ENCODE measurements at places on chromosomes 16 and 17.
A peak's percentile ranks its signal among the peaks of the same experiment; 100 is the strongest.

- no peak for DNase-seq
Measured at GRCh38 chr17:77098884-77099545, 41.8 kb upstream of the SEC14L1 start.

DNA sequence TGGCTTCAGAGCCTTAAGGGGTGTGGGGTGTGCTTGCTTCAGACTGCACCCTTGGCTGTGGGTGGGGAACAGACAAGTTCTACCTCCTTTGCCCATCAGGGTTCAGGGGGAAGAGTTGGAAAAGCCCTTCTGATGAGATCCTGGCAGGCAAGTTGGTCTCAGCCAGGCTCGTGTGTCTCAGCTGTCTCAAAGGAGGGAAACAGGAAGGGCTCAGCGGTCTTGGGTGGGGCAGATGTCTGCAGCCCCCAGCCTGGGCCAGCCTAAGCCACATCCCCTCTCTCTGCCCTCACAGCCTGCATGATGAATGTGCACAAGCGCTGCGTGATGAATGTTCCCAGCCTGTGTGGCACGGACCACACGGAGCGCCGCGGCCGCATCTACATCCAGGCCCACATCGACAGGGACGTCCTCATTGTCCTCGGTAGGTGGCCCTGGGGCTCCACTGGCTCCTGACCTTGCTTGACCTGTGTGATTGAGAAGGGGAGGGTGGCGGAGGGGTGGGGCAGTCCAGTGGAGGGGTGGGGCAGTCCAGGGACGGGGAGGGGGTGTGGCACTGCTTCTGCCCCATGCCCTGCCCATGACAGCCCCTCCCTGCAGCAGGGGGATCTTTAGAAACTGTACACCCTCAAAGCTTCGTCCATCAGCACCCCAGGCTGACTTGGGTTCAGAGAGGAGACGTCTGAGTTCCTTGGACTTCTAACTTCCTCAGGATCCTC is 199.5 kb downstream of the PRKCB start:
- DNase-seq = no peak

DNA sequence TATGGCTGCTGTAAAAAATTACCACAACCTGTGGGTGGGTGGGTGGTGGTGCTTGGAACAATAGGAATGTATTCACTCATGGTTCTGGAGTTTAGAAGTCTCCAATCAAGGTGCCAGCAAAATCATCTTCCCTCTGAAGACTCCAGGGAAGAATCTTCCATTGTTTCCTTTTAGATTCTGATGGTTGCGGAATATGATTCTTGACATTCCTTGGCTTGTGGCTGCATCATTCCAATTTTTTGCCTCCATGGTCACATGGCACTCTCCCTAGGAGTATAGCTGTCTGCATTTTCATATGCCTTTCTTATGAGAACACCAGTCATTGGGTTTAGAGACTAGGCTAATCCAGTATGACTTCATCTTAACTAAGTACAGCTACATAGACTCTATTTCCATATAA is 401.0 kb downstream of the HS3ST3B1 start:
- DNase-seq = no peak

- DNase-seq = no peak
Measured at GRCh38 chr17:11239379-11239970, 1.5 kb upstream of the SHISA6 start.

- no peak for DNase-seq
Measured at GRCh38 chr16:13342675-13343074, 441.3 kb downstream of the SHISA9 start.

GRCh38 chr17:37725601-37726146 is 19.2 kb downstream of the HNF1B start:
- DNase-seq = no peak

- no peak for DNase-seq
Measured at GRCh38 chr17:63116228-63116627, 150.2 kb downstream of the TANC2 start.

DNA sequence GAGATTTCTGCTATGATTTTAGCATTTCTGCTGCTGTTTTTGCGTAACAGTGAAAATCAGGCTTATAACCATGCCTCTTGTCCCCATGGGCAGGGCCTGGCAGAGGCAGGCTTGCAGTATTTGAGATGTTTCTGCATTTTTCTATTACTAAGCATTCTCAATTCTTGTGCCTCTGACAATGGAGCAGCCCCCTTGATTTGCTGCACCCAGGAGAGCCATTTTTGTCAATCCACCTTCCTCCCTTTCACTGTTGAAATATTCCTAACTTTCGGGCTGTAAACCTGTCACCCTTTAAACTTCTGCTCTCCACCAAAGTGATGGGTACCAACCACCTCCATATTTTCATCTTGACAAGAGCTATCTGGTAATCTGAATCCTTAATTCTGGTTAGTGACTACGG is 178.1 kb downstream of the CNTNAP4 start:
- no peak for DNase-seq

- DNase-seq = no peak
Measured at GRCh38 chr16:24834459-24835335, 11.1 kb upstream of the SLC5A11 start.

DNA sequence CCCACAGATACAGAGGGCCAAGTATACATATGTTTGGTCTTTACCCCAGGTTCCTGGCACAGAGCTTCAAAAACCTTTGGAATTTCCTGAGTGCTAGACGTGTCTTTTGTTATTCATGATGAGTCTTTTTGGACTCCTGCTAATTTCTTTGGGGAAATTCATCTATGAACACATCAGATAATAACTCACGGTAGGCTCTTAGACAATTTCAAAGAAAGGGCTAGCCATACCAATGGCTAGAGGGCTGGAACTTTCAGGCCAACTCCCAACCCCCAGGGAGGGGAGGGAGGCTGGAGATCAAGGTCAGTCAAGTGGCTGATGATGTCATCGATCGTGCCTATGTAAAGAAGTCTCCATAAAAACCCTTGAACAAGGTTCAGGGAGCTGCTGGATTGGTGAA is 101.9 kb downstream of the STX8 start:
- no peak for DNase-seq

DNA sequence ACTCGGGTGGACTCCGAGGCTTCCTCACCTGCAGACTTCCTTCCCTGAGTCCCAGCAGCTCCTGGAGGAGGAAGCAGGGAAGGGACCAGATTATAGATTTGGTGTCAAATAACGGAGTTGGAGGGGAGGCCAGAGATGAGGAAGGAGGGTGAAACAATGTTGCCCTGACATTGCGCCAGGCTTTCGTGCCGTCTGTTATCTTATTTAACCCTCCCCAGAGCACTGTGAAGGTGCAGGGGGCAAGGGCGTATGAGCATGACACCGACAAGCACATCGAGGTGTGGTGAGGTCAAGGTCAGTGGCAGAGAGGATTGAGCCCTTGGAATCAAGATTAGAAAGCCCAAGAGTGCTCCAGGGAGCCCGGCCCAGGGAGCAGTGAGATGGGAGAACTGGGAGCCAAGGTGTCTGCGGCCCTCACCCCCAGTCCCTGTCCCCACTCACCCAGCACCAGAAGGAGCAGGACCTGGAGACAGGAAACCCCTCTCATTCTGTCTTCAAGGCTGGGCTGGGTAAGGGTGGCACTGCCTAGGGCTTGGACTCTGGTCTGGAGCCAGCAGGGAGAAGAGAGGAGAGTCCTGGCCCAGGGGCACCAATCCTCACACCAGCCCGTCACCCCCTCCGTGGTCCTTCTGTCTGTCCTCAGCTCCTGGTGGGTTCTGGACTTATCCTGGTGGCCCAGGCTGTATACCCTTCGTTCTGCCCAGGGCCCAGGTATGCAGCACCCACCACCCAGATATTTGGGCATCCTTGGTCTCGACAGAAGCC is 1.1 kb downstream of the PRSS33 start:
- DNase-seq = no peak

GRCh38 chr16:70692130-70692872 is 6.4 kb upstream of the MTSS2 start:
- DNase-seq = no peak

DNA sequence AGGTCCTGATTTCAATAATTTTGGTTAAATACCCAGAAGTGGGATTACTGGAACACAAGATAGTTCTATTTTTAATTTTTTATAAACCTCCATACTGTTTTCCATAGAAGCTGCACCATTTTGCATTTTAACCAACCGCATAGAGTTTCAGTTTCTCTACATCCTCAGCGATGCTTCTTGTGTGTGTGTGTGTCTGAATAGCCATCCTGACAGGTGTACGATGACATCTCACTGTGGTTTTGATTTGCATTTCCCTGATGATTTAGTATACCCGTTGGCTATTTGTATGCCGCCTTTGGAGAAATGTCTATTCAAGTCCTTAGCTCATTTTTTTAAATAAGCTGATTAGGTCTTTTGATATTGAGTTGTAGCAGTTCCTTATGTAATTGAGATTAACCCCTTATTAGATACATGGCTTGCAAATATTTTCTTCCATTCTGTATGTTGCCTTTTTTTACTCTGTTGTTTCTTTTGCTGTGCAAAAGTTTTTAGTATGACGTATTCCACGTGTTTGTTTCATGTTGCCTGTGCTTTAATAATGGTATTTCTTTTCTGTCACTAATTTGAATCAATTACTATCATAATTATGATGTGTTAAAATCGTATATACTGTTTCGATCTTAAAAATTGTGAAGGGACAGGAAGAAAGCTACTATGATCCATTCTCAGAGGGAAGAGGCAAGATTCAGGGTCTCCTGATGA is 227.2 kb upstream of the MON1B start:
- DNase-seq = no peak

GRCh38 chr16:11390573-11391495 is 45.6 kb downstream of the RMI2 start:
- no peak for DNase-seq

GRCh38 chr17:40553694-40554534 is 11.4 kb downstream of the CCR7 start:
- peak; percentile 83 for DNase-seq

GRCh38 chr17:61458421-61459141 is 6.4 kb downstream of the TBX4 start:
- no peak for DNase-seq

DNA sequence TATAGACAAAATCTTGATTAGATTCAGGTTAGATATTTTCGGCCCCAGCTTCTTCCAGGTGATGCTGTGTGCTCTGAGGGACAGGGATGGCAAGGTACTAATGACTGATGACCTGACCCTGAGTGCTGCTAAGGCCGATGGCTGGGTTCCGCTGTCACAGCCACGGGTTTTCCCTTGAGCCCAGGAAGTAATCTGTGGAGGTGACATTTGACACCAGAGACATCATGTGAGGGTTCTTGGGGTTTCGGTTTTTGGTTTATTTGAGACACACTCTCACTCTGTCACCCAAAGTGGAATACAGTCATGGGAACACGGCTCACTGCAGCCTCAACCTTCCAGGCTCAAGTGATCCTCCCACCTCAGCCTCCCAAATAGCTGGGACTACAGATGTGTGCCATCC is 9.8 kb downstream of the OTOP3 start:
- DNase-seq = no peak

DNA sequence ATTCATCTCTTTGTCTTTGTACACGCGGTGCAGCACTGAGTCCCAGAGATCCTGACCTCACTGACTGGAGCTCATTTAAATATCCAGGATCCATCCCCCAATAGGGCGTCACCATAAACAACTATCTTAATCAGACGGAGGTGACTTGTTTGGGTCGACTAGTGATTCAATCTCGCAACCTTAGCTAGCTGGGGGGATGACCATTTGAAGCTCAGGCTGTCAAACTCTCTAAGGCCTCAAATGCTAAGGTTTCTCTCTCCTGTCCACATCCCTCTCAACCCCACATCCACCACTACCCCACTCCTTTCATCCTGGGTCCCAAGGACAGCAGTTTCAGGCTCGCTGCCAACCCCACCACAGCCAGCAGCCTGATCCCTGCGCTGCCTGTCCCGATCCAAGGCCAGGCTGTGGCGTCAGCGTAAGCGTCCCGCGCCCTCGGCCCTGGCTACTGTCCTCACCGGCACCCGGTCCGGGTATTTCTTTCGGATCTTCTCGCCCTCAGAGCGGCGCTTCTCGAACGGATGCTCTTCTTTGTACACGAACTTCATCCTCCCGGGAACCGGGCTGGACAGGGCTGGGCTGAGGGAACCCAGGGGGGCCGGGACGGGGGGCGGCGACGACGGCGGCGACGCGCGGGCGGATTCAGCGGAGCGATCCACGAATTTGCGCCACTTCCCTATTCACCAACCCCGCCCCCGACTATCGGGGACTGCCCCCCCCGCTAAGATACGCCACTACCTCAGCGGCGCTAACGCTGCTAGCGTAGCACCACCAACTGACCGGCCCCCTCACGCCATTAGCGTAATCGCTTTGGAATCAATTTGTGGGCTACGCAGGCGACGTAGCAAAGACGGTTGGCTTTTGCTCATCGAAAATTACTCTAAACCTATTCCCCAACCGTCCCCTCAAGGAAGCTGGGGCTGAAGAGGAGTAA is at the start of gene GABARAP:
Gene GABARAP, minus strand, starts transcription at position 667 of the 934 bp plus-strand sequence. Its CDS starts 119 bp downstream, at position 548.
- peak; percentile 89 for DNase-seq

DNA sequence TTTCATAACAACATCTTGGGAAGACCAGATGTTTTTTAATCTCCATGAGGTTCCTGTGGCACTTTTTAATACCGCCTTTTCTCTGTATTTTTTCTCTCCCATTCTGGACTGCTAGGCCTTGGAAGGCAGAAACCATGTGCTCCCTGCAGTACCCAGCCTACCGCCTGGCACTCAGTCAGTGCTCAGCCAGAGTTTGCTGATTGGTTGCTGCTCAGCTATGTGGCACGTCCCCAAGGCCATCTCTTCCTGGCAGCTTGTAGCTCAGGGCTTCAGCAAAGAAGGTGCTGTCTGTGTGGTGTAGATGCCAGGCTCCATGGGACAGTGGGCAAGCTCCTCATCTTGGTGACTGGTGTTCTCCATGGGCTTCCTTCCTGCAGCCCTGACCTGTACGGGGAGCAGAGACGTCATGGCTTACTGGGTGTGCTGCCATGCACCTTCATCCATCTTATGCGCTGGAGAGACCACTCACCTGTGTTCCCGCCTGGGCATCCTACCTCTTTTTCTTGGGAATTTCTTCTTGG is 86.7 kb downstream of the CLEC16A start:
- DNase-seq = no peak

DNA sequence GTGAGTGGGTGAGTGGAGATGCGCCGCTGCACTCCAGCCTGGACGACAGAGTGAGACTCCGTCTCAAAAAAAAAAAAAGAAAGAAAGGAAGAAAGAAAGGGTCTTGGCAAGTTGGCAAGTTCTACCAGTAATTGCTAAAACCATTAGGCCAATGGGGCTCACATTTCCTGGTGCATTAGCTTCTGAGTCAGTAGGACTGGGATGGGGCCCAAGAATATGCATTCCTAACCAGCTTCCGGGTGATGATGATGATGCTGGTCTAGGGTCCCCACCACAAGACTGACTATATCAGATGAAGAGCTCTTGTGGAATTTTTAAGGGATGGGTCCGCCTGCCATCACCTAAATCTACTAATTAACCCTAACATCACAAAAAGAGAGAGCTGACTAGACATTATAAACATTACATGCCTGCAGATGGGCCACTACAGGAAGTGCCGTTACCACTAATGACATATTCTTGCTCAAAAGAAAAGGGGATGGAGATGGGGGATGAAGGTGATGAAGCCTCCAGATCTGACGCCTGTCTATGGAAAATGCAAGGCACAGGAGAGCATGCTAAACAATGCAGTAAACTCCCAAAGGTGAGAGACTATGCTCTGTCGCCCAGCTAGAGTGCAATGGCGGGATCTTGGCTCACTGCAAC is 13.1 kb downstream of the MYH11 start:
- DNase-seq = no peak

- no peak for DNase-seq
Measured at GRCh38 chr16:84382396-84382795, 14.1 kb downstream of the ATP2C2 start.

Data from DND-41 (cell line).